Activated CD4-positive, alpha-beta T cell treated with anti-CD3 and anti-CD28 coated beads, Interleukin-2, amount 50 U/mL, for 24 hours (primary cell): ENCODE measurements at places on chromosomes 16 and 17.

- no peak for DNase-seq
These were observed 12.7 kb downstream of the MAPT start for GRCh38 chr17:45906927-45907622.

GRCh38 chr17:1398931-1399678 lies 917 bp downstream of the YWHAE start:
- no peak for DNase-seq

GRCh38 chr16:85387171-85387507 lies 226.0 kb upstream of the GSE1 start:
- DNase-seq = no peak

GRCh38 chr17:64340557-64340956 lies 50.1 kb downstream of the PECAM1 start:
- DNase-seq = no peak

GRCh38 chr17:40072040-40072734 lies 9.4 kb downstream of the THRA start:
- no peak for DNase-seq

DNA sequence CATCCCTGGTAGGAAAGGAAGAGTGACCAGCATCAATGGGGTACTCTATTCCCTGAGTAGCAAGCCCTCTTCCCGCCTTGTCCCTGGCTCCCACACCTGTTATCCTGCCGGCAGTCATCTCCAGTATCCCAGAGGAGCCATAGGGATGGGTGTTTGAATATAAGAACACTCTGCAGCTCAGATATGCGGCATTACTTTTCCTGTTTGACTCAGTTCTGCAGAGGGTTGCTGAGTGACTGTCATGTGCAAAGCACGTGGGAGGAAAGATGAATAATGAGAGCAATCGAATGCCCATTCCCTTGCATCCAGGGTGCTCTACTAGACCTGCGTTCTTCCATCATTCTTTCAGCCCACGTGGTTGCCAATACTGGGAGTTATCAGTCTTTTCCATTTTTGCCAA lies 115.1 kb downstream of the PRKCB start:
- DNase-seq = peak; percentile 39

- no peak for DNase-seq
These were observed 4.6 kb downstream of the PRSS33 start for GRCh38 chr16:2782583-2783351.

DNA sequence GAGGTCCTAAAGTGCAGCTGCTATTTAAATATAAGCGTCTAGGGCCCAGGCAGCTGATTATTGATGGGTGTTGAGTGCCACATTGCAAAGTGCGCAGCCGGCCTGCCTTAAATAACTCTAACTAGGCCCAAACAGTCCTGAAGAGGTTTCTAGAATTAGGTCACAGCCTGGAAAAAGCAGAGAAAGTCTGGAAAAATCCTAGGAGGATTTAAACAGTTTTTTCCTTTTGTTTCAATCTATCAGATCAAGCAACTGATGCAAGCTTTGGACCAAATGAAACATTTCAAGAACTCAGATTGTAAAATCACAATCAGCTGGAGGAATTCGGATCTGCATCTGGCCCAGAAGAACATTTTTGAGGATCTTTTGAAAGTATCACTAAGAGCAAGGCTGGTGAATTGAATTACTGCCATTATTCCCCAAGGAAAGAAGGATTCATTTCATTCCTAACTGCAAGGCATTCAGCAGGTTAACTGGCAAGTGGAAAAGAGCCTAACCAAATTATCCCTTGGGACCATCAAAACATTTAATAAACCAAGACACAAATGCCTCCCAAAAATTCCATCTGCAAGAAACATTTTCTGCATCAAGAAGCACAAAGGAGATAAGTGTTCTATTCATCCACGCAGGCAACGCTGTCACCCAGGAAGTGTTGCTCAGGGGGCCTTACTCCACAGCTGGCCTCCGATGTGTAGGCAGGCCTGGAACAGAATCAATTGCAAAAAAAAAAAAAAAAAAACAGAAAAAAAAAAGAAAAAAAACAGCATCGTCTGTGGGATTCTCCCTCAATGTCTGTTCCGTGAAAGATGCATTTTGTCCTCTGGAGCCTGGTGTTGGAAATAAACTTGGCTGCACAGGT lies 46.1 kb downstream of the IRX3 start:
- DNase-seq = no peak

- no peak for DNase-seq
These were observed 3.5 kb downstream of the FOXJ1 start for GRCh38 chr17:76137351-76138233.

GRCh38 chr16:11674818-11675560 lies 6.7 kb downstream of the SNN start:
- no peak for DNase-seq

DNA sequence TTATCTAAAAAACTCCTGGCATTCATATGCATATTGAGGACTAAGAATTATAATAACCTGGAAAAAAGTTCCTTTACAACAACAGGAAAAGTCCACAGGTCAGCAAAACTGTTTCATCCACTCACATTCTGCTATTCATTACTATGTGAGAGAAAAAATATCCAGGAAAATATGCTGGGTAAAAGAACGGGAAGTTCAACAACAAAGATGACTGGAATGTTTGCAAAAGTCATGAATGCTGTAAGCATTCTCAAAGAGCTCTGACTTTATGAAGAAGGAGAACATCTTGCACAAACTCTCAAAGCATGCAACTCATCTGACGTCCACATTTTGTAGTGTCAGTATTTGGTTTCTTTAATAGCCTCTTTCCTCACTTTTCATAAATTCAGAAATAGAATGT lies 56.9 kb upstream of the ALDH3A1 start:
- DNase-seq = no peak

GRCh38 chr17:60554377-60554788 lies 28.3 kb upstream of the APPBP2 start:
- DNase-seq = no peak

GRCh38 chr17:69572747-69573146 lies 158.2 kb downstream of the MAP2K6 start:
- DNase-seq = no peak

DNA sequence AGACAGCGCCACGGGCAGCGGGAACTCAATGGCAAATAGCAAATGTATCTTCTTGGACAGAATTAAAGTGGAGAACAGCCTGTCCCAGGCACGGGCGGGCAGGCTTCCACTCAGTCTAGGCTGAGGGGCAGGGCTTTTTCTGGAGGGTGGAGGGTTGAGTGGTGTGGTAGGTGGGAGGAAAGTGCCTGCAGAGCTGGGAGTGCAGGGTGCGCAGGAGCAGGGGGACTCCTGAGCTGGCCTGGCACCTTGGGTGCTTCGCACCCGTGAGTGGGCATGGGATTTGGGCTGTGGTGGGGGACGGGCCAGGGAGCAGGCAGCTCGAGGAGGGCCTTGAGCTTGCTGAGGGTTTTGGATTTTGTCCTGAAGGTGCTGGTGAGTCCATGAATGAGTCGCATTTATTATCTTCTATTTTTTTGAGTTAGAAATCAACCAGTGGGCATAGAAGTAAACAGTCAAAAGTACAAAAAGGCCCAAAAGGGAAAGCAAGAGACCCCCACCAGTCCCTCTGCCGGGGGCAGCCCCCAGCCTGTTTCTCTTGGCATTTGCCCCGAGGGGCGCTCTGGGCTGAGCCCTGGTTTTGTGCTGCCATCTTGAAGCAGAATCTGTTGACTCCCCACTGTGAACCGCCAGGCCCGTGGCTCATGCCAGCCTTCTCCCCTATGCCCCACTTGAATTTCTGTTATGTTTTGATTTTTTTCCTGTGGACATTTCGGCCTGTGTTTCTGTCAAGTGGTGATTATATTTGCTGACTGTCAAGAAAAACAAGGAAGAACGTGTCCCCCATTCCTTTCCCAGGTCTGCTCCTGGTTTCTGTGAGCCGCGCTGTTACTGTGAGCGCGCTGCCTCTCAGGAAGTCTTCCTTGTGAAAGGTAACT lies 8.2 kb downstream of the ADORA2B start:
- no peak for DNase-seq

DNA sequence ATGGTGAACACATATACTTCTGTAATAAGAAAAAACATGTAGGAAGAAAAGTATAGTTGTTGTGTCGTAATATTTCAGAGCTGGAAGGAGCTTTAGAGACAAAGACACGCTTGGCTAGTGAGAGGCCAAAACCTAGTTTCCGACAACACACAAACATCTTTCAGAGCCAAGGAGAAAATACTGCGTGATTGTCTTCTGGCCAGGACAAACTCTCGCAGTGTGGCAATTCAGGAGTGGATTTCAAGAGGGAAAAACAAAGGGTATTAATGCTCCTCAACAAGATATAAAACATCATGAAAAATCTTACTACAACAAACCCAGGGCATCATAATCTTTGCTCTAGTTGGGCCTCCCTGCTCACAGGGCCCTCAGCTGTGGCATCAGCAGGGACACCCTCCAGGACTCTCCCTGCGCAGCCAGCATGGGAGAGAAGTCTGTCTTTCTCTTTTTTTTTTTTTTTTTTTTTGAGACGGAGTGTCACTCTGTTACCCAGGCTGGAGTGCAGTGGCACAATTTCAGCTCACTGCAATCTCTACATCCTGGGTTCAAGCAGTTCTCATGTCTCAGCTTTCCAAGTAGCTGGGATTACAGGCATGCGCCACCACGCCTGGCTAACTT lies 66.4 kb downstream of the CYB5B start:
- no peak for DNase-seq

GRCh38 chr16:87608400-87608985 lies 6.2 kb downstream of the JPH3 start:
- no peak for DNase-seq
